Activated naive CD4-positive, alpha-beta T cell treated with Interleukin-2 at 50 U/mL for 16 hours (primary cell): ENCODE measurements at places on chromosomes 1 and 21.

GRCh38 chr1:36981771-36982622, 52.3 kb downstream of the GRIK3 start:
- DNase-seq = no peak

- DNase-seq = no peak
Measured at GRCh38 chr1:180633057-180634056, 1.5 kb downstream of the XPR1 start.

DNA sequence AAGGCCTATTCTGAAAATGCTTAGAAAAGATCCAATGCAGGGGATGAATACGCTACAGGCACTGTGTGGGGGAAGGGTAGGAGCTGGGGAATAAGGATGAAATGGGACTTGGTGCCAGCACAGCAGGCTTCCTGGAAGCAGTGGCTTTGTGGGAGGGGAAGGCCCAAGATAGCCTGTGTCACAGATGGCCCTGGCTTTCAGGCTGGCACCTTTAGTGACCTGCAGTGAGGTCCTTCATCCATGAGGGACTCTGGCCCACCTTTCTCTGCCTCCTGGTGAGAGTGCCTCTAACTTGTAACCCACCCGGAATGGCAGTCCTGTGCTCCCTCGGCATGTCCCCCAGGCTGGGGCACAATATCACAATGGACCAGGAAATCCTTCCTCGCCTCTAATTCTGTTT, 919 bp downstream of the CHI3L1 start:
- DNase-seq = no peak

DNA sequence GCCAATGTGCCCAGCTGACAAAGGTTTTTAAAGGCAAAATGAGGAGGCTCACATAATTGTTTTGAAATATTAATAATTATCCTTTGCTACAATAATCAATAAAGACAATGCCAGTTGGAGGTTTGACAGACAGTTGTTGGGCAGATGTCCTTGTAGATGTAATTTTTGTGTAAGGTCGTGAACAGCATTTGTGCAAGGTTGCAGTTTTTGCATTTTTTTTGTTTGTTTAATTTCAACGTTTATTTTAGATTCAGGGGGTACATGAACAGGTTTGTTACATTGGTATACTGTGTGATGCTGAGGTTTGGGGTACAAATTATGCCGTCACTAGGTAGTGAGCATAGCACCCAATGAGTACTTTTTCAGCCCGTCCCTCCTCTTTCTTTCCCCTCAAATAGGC, 9.3 kb downstream of the MPZ start:
- no peak for DNase-seq

DNA sequence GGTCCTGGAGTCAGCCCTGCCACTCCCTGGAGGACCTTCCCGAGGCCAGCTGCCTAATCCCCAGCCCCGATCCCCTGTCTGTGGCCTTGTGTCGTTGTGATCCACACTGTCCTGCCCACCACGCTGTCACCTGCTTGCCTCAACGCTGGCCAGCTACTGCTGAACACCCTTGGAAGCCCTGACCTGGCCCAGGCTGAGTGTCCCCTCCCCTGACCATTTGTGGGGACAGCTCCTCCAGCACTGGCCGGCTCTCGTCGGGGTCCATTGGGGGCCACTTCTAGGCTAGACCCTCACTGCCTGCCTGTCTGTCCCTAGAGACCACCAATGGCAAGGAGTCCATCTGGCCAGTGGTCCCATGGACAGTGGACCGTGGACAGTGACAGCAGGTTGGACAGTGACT, 12.0 kb upstream of the UMODL1 start:
- DNase-seq = no peak

GRCh38 chr1:43288058-43288784, 2.8 kb upstream of the C1orf210 start:
- no peak for DNase-seq

DNA sequence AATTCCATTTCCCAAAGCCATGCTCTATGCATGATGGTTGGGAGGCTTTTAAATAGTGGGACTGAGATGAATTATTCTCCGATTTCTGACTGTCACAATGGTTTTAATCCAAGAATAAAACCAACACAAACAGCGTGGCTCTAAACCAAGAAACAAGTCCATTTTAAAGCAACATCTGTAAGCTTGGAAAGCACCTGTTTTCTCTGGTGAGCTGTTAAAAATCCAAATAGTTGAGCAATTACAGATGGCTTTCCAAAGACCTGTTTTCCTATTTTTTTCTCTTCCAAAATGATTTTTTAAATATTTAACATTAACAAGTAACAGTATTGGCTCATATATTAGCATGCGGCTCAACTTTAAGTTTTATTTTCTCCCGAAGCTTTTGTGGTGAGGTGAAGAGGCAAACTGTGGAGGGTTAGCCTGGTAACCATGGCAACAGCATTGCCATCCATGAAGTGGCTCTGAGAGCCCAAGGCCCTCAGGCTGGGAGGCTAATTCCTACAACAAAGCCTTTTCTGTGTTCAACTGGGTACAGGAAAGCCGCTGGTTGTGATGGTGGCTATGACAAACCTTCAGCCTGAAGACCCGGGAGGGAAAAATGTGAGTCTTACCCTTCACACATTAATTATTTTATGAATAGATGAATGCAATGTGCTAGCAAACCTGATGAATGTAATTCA, 56.7 kb upstream of the B3GALT5 start:
- no peak for DNase-seq

- no peak for DNase-seq
Measured at GRCh38 chr1:10019561-10019960, 13.2 kb upstream of the UBE4B start.

DNA sequence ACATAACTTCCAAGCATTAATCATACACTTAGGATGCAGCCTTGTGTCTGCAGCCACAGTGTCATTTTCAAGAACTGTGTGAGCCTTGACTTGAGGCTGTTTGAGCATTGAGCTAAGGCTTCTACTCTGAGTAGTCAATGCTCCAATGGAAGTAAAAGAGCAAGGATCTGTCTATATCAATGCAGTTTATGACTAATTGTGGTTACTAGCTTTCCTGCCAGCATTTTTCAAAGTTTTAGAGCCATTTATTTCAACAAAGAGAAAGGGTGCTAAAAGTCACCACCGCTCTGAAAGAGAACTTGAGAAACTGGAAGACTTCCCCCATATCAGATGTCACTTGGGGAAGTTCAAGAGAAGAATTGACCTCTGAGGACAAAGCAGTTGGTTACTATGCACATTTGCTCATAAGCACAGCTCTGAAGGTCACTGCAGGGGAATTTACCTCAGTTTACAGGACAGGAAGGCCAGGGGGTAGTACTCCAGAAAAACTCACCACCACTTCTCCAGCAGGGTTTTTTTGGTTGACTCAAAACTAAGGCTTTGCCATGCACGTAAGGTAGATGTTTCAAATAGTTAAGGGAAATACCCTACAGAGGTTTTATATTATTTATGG, 24.5 kb upstream of the RGS1 start:
- DNase-seq = no peak

- DNase-seq = no peak
Measured at GRCh38 chr1:30538226-30538992, 185.0 kb downstream of the MATN1 start.

GRCh38 chr1:15966081-15966955, 9.6 kb downstream of the ZBTB17 start:
- DNase-seq = peak; percentile 86

- DNase-seq = no peak
Measured at GRCh38 chr1:175602026-175602585, 141.3 kb downstream of the TNR start.

DNA sequence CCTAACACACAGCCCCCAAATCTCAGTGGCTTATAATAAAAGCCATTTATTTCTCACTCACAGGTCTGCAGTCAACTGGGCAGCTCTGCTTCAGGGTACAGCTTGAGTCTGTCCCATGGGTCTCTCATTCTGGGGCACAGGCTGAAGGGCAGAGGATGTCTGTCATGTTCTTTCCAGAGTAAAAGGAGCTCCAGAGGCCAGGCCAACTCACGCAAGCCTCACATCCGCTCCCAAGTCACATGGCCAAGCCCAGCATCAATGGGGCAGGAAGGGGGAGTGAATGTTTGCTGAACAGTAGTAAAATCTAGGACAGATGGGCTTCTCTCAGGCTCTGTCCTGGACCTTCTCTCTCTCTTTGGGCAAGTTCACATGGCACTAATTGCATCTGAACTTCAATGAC, 7.1 kb upstream of the SSBP3 start:
- no peak for DNase-seq

DNA sequence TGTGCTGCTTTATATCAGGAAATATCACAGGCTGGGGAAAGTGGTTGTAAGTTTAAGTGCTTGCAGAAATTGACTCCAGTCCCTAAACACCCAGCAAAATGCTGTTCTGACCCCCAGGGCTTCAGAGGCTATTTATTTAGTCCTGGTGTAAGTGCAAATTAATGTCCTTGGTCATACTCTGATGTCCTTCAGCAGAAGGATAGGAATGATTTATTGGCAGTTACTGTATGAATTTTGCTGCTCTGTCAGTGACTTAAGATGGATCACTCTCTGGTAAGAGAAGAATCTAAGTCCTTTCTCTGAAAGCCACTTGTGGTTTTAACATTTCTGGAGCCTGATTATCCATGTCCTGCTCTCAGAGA, 21.9 kb downstream of the FAM20B start:
- DNase-seq = no peak

DNA sequence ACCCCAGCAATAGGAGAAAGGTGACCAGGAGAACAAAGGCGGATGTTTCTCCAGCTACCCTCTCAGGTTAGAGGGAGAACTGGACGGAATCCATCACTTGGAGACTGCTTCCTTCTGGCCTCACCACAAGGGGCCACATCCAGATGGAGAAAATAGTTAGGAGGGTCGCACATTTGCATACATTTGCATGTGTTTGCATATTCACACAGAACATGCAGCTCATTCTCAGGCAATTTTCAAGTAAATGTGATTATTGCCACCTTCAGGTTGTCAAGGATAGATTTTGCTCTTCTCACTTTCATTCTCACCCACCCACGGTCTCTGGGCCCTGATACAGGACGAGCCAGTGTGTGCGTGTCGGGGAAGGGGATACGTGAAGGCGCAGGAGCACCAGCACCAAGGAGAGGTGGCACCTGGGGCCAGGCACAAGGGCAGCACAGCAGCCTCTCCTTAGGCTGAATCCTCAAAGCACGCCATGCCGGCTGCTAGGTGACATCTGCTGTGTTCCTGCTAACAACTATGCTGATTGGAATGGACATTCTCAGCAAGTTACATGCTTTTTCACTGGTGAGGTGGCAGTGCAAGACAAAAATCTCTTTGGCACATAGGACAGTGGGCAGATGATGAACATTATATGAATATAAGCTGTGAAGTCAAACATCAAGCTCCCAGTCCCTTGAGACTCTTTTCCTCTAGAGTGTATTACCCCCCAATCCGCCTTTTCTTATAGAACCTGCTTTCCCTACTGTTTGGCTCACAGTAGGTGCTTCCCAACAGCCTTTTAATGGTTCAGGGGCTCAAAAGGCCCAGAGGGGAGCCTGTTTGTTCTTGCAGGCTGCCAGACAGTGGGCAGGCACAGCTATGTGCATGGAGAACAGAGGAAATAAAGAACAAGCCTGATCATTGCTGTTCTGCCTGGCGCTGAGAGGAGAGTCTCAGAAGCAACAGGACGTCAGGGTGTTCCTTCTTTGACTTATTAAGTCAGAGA, 14.3 kb downstream of the ACKR1 start:
- no peak for DNase-seq

DNA sequence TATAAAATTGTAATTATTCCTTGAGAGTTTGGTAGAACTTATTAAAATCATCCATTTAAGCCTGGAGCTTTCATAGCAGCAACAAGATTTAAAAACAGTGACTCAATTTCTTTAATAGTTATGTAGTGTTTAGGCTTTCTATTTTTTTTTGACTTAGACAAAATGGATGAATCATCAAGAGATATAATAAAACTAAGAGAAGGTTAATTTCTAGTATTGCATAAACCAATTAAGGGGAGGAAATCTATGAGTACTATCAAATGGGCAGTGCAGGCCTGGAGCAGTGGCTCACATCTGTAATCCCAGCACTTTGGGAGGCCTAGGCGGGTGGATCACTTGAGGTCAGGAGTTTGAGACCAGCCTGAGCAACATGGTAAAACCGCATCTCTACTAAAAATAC, 416.3 kb upstream of the USP24 start:
- no peak for DNase-seq

DNA sequence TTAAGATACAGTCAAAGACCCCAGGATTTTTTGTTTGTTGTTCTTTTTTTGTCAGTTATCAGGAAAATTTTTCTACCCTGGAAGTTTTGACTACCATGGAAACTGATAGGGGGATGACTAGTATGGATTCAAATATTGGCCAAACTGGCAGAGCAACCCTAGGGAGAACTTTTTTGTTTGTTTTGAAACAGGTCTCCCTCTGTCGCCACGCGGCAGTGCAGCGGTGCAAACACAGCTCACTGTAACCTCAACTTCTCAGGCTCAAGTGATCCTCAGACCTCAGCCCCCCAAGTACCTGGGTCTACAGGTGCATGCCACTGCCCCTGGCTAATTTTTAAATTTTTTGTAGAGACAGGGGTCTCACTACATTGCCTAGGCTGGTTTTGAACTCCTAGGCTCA, 46.6 kb downstream of the TOR3A start:
- no peak for DNase-seq

DNA sequence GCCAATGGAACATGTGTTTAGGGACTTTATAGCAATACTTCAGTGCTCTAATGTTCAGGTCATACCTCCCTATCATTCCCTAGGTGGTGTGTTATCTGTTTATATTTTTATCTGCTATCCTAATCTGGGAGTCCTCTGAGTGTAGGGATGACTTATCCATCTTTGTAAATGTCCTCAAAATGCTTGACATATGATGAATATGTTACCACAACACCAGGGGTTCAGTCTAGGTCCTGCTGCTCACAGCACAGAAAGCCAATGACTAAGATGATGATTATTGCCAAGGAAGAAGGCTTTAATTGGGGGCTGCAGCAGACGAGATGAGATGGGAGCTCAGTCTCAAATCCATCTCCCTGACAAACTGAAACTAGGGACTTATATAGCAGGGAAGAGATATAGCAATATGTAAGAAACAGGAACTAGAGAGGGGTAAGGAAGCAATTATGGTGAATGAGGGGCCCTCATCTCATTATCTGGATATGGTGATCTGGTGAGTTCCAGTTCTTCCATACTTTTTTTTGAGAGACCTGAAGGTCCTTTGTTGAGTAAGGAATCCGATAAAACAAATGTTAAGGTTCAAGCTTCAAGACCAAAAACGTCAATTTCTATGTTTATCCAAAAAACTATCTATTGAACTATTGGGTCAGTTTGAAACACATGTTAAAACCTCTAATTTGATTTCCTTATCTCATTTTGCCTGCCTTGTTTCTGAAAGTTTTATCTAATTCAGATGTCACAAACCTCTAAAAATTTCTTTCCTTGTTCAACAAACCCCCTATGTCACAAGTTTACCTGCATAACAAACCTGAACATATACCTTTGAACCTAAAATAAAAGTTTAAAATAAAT, 256.7 kb upstream of the CACYBP start:
- DNase-seq = no peak

- peak; percentile 7 for DNase-seq
Measured at GRCh38 chr1:41850029-41850428, 68.7 kb downstream of the HIVEP3 start.

GRCh38 chr1:202319381-202320080, 22.2 kb downstream of the UBE2T start:
- DNase-seq = no peak

- DNase-seq = no peak
Measured at GRCh38 chr1:226108935-226109828, 46.7 kb downstream of the H3-3A start.
